Stimulated activated CD4-positive, alpha-beta T cell treated with anti-CD3 and anti-CD28 coated beads, Interleukin-4, amount 100 ng/mL, for 1 hour (primary cell): ENCODE measurements at places on chromosomes 2 and 18.
A peak's percentile ranks its signal among the peaks of the same experiment; 100 is the strongest.

GRCh38 chr2:133991606-133992168 is 262.2 kb upstream of the MGAT5 start:
- DNase-seq = no peak

DNA sequence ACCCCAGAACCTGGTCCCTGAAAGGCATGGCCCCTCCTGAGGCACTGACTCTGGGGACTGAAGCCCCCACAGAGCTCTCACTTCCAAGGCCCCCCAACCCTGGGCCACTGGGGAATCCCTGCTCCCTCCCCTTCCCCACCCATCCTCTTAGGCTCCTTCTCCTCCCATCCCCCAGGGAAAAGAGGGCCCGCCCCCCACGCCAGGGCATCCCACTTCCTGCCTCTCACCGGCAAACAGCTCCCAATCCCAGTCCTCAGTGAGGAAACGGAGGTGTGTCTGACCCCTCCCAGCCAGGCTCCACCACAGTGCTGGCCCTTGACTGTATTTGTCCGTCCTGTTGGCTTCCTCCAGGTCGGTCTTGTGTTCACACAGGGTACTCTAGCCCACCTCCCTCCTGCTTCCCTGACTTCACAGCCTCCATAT is 35.0 kb upstream of the PTMA start:
- no peak for DNase-seq

- DNase-seq = no peak
These were observed 40.1 kb upstream of the GPD2 start for GRCh38 chr2:156396126-156396525.

DNA sequence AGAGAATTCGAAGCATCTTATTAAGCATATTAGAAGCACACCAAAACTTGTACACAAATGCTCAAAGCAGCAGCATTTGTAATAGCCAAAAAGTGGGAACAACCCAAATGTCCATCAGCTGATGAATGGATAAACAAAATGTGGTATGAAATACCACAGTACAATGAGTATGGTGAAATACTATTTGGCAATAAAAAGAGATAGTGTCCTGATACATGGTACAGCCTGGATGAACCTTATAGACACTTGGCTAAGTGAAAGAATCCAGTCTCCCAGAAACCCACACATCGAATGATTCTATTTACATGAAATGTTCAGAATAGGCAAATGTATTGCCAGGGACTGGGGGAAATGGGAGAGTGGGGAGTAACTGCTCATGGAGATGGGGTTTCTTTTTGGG is 3.0 kb downstream of the SPATA3 start:
- DNase-seq = no peak

- DNase-seq = no peak
These were observed 167.4 kb downstream of the PTGR3 start for GRCh38 chr18:75041586-75041985.

- no peak for DNase-seq
These were observed 89.7 kb upstream of the DTNA start for GRCh38 chr18:34620258-34620861.

- DNase-seq = no peak
These were observed 133.0 kb upstream of the TLK1 start for GRCh38 chr2:171293661-171294060.

DNA sequence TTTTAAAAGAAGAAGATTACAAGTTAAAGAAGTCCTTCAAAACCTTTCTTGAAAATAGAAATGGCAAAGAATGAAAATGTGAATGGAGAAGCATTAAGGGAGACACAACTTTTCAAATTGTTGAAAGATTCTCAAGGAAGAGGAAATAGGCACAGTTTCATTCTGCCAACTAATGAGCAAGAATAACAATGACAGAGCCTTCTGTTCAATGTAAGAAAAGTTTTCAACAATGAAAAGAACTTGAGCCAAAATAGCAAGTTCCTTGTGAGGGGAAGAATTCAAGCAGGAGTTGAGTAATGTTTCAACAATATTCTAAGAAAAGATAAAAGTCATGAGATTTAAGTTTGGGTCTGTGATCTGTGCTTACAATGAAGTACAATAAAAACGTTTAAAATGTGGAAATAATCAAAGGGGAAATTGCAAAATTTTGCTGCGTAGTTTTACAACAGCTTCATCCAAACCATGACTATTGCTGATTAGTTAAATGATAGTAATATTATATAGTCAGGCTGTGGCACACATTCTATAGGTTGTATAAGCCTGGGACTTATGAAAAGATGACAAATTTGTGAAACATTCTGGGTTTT is 122.6 kb downstream of the METTL4 start:
- DNase-seq = no peak

- no peak for DNase-seq
These were observed 68.1 kb upstream of the LYPD6B start for GRCh38 chr2:148970385-148970784.

DNA sequence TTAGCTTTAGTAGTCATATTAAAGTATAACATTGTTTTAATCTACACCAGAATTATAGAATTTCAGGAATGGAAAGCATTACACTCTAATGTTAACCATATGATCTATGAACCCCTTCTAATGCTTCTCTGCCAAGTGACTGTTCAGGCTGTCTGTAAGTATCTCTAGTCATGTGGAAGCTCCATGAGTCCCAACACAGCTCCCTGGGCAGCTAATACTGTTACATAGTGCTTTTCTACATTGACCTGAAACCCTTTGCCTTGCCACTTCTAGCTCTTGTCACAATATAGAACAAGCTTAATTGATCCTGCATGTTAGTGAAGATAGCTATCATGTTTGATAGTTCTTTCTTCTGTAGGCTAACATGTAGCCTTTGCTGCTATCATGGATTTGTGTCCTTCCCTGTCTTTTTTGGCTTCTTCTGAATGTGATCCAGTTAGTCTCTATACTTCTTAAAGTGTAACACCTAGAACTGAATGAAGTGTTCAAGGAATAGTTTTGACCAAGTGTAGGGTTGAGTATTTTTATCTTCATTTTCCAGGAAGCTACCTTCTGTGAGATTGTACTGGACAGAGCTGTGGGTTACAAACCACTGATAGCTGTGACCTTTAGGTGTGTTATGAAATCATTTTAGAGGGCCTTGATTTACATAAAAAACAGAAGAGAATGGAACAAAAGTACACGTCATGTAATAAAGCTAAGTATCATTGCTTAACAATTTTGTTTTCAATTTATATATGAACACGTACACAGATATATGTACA is 23.7 kb downstream of the BABAM2 start:
- no peak for DNase-seq

DNA sequence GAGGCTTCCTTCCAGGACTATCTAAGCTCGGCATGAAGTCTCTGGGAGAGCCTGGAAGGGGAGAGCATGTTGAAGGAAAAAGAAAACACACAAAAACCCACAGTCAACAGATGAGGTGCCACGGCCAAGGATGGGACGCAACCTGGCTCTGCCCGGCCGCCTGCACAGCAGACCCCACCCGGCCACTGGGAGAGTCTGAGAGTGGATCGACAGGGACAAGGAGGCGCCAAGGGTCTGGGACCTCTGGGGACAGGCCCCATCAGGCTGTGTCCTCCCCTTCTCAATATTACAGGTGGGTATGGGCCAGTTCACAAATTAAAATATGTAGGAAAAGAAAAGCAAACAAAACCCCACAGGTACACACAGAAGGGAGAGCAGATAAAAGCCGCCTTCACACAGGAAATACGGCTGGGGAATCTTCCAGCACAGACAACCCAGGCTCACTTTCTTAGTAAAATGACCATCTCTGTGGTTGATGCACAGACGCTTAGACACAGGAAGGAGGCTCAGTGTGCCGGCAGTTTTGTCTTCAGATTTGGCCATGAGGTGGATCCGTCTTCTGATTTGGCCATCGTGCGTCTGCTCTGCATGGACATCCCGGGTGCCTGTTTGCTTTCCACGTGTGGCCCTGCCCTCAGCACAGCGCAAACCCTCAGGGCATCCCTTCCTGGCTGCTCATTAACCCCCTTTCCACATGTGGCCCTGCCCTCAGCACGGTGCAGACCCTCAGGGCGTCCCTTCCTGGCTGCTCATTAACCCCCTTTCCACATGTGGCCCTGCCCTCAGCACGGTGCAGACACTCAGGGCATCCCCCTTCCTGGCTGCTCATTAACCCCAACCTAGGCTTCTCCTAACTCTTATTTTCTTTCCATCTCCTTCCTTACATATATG is 138.4 kb downstream of the EIPR1 start:
- DNase-seq = no peak

DNA sequence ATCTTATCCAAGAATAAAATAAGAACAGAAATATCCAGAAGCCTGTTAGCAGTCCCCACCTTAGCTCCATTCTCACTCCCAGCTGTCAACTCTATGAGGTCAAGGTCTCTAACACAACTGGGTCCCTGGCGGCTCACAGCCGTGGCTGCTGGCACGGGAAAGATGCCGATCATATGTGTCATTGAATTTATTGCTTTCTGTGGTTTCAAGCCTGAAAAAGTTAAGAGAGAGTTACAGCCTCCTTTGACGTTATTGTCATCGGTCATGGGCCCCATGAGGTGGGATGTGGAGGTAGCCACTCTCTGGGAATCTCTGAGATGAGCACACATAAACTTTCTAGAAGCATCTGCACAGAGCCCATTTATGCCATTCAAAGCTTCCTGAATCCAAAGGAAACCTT is 28.7 kb upstream of the CABLES1 start:
- DNase-seq = no peak

GRCh38 chr18:44178476-44178875 is 502.2 kb upstream of the SETBP1 start:
- no peak for DNase-seq

GRCh38 chr2:213500881-213501280 is 216.6 kb downstream of the SPAG16 start:
- DNase-seq = no peak

GRCh38 chr2:43184339-43184895 is 42.0 kb downstream of the ZFP36L2 start:
- peak; percentile 37 for DNase-seq

- DNase-seq = no peak
These were observed 151.5 kb downstream of the MTCL1 start for GRCh38 chr18:8856769-8857393.

- peak; percentile 75 for DNase-seq
These were observed 2.8 kb downstream of the DUSP2 start for GRCh38 chr2:96142217-96143113.

DNA sequence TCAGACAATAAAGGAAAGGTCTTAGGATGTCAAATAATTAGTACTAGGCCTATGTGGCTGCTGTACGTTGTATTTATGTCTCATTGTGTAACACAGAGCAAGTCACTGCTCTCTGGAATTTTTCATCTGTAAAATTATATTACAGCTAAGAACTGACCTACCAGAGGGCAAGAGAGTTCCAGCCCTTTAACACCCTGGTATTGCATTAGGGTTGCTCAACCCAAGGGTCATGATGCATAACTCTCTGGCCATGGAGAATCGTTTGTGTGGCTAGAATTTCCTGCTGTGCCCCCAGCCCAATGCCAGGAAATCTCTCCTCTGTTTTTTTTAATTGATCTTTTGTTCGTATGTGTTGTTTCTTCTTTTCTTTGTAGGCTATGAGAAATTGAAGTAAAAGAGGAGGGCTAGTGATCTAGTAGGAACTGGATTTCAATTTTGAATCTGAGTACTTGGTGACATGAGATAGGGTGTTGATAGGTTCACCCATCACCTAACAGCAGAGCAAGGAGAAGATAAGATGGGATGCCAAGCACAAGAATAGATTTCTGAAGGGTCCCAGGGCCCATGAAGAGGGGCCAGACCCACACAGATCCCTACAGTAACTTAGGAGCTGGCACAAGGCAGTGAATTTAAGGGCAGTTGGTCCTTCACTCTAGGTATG is 571.2 kb upstream of the TNP1 start:
- DNase-seq = no peak

- no peak for DNase-seq
These were observed 173.7 kb downstream of the ACKR3 start for GRCh38 chr2:236743039-236743920.

DNA sequence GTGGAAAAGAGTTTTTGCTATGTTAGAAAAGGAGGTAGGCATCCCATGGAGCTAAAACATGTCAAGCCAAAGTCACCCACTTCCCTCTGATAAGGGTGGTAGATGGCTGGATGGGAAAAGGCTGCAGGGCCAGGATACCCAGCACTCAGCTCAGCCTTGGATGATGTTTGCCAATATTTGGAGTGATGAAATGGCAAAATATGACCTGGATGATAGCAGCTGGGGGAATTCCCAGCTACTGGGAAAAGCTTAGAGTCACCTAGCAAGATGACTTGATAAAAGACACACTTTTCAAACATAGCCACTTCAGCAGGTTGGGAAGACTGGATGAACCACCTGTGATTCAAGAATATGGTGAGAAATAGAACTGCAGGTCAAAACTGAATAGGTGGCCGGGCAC is 10.1 kb downstream of the RFX8 start:
- no peak for DNase-seq

DNA sequence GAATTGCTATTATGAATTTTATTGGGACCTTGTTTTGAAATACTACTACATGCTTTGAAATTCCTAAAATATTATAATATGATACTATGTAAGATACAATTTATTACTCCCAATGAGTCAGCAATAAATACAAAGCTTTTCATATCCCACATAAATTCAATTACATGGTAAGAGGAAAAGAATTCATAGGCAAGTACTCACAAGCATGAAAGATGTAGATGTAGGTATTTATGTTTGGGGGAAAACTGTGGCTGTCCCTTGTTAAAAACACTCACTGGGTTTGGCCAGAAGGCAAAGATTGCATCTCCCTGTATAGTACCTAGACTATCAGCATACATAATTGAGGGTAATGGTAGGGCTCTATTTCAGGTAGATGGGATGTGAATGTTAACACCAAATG is 90.4 kb downstream of the MBD2 start:
- DNase-seq = no peak

GRCh38 chr2:74029714-74030397 is 45.1 kb downstream of the TET3 start:
- DNase-seq = no peak
